ENCODE measurements at places on chromosomes 5 and 9. TPM values are rescaled to one million over a fixed set of nuclear protein-coding genes. Genes with fewer than 3 reads are reported as not detected.

OTP gene
- not detected for polyA plus RNA-seq

GRCh38 chr5:101955891-101956290 lies 340.2 kb downstream of the SLCO4C1 start:
- no peak for DNase-seq

GRCh38 chr5:78076351-78076750 lies 218.1 kb downstream of the AP3B1 start:
- no peak for DNase-seq

- DNase-seq: no peak
Measured at GRCh38 chr9:99052815-99053715, 51.8 kb upstream of the TGFBR1 start.

DNA sequence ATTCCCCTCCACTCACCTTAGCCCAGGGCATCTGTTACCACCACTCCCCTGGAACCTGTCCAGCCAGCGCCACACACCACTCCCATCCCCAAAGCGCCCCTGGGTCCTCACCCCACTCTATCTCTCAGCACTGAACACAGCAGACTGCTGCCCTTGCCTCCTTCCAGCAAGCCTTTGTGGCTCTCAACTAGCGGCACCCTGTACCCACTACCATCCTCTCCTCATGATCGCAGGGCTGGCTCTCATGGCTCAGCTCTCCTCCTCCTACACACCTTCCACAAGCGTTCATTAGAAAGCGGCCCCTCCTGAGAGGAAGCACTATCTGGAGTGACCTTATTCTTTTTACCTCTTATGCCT lies 13.3 kb upstream of the BASP1 start:
- no peak for DNase-seq
